HS-27A (cell line): ENCODE measurements at places on chromosomes 2 and 18.

GRCh38 chr2:96396602-96397001, 61.0 kb downstream of the NCAPH start:
- no peak for DNase-seq

DNA sequence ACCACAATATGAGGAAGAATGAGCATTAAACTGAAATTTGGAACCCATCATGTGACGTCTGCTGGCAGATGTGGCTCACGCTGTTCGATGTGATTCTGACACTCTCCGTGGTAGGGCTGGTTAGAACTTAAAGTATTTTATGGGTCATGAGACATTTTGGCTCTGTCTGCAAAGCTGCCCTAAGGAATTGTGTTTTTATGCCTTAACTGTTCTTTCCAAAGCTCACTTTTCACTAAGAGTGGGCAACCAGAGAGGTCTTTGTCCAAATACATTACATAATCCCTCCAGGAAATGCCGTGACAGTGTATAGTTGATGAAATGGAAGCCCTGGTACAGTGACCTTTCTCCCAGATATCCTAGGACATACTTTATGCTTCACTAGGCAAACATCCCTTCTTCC, 119.1 kb downstream of the AQP4 start:
- DNase-seq: no peak

- DNase-seq: no peak
These were observed 5.2 kb downstream of the GATA6 start for GRCh38 chr18:22174341-22175145.

DNA sequence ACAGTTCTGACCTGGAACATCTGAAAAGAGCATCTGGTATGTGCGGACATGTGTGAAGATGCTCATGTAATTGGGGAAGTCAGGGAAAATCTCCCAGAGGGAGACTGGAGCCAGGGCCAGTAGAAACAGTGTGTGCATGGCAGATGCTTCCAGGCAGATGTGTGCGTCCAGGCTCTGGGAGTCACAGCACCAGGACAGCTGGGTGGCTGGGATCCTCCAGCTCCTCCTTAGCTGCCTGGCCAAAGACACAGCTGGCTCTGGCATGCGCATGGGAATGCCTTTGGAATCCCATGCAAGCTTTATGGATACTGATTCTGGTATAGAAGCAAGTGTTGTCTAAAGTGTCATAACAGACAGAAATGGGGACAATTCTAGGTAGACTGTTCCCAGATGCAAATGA, 369.7 kb downstream of the INSIG2 start:
- no peak for DNase-seq

DNA sequence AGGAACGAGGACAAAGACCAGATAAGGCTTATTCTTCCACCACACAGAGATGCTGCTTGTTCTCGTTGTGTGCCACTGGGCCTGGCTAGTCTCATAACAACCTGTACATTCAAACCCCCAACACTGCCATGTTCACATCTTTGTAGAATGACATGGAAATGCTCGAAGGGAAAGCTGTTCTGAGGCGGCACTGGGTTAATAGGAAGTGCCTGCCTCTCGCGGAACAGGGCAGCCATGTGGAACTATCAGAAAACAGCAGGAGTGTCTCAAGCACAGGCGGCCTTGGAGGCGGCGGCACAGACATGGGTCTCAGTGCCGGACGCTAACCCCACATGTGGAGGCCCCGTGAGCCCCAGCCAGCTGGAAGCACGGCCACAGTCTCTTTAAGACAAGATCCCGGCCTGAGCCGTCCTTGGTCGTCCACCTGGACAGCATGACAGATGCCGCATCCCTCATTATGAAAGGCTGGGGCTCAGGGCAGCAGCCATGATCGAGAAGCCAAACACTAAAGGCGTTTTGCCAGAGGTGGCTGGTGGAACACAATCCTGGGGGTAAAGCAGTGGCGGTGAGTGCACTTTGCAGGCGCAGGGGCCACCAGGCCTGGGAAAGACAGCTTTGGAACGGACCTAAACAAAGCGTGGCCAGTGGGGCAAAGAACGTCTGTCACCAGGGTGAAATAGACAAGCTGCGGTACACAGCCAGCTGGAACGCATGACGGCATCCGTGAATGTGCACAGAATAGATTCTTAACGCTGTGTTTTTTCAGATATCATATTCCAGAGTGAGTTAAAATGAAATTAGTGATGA, 161.0 kb downstream of the HDAC4 start:
- no peak for DNase-seq

DNA sequence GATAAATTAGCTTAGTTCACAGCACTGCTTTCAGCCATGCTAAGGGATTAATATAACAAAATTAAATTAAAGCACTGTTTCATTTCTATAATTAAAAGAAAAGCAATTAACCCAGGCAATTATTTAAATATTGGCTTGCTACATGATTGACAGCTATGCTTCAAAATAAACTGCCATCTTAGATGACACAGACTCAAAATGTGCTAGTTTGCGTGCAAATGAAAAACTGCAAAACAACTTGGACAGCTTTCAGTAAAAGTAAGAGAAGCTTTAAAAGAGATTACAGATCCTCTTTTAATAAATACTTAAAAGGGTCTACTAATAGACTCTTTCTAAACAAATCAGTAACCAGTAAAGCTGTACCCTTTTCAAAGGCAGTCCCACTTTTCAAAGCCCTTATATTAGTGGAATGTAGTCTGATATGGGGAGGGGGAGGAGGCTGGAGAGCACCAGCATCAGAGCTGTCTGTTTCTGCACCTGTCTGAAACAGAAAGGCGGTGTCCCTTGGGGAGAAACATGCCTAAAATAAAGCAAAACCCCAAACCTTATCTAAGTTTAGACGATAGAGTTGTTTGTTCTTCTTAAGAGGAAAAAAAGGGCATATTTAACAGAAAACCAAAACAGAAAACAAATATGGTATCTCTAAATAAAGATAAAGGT, 20.8 kb downstream of the EIF2AK3 start:
- DNase-seq: no peak

GRCh38 chr2:70468878-70469277, 84.7 kb downstream of the TGFA start:
- DNase-seq: no peak

DNA sequence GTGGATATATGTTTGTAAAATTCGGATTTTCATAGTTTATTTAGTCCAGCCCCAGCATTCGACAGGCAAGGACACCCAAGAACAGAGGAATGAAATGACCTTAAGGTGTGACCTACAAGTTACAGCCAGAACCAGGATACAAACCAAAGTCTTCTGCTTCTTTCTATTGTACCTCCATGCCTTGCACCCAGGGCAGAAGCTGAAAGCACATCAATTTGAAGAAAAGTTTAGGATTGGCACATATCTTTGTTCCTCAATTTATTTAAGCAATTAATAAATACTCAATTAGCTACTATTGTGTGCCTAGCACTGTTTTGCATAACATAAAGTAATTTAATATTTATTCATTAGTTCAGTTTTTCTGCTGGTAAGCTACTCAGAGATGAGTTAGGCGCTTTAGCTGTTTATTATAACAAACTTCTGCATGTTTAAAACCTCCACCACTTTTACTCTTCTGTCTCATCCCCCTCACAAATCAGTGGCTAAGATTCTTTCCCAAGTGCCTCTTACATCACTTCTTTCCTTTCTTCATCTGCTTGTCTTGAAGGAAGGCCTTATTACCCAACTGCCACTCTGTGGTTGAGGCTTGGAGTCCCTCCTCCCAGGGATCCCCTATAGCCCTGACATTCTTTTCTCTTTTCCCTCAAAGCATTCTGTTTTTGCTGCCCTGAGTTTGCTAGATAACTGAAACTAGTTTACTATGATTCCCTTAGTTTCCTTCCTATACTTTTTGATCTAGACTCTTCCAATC, 37.1 kb upstream of the DARS1 start:
- DNase-seq: no peak

DNA sequence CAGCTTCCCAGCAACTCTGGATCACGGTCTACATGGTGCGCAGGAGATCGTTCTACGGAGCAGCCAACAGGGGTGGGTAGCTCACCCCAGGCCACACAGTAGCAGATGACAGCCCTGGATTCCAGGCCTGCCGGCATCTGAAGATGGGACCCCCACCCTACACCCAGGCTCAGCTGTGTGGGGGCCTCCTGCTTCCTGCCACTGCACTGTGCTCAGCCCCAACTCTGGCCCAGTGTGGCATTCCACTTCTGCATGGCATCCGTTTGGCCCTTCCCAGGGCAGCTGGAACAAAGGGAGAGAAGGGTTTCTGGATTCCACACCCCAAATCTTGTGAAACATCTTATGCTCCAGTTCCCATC, 9.1 kb downstream of the PER2 start:
- no peak for DNase-seq

DNA sequence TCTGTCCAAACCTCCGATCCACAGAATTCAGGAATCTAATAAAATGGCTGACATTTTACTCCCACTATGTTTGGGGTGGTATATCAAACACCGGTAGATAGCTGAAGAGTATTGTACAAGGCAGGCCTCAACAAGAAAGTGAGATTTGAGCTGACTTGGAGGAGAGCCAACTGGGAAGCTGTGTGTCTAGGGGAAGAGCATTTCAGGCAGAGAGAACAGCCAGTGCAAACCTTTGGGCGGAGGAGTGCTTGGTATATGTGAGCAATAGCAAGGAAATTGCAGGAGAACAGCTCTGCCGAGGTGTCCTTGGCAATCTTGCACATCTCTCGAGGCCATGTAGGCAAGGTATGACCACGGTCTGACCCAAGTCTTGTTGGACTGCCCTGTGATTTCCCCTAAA, 1.8 kb upstream of the MERTK start:
- no peak for DNase-seq

DNA sequence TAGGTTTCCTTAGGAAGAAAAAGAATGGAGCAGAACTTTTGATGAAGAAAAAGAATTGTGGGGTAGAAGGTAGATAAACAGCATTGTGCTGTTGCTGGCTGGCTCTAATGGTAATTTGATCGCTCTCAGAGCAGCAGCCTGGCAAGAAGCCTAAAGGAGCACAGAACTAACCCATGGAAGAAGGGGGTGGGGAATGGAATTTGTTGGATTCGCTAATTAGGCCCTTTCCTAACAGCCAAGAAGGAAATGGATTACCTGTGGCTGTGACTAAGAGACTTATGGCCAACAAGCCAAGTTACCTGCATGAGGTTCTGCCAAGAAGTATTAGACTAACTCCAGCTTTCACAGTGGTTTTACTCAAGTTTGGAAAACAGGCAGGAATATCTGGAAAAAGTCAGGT, 210.6 kb downstream of the IKZF2 start:
- no peak for DNase-seq

DNA sequence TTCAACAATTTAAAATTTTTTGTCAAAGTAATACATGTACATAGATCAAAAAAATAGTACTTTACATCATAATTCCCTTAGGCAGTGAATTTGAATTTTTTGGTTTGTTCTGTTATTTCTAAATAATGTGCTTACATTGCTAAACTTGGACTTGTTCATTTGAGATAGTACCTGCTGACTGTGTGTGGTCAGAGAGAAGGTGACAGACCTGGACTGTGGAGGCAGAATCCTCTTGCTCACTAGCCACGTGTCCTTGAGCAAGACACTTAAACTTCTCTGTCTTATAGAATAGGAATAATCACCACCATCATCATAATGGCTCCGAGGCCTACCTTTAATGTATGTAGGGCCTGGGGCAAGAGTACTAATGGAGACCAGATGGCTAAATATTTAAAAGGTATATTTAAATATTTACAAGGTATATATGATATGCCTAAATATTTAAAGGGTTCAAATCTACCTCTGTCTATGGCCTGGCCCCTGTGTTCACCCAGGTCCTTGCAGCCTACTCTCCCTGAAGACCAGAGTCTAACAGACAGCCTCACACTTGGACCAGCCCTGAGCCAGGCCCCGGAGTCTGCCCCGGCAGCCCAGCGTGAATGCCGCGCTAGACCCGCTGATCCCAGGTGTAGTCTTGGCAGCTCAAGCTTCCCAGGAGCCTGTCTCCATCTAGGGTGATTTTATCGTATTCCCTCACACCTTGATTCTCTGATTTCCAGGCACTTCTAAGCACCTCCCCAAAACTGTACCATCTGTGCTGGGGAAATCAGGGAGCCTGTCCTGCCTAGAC, 33.5 kb downstream of the ZNF532 start:
- no peak for DNase-seq

- no peak for DNase-seq
These were observed 381.8 kb downstream of the CPS1 start for GRCh38 chr2:210938228-210938627.

- DNase-seq: no peak
These were observed 557.8 kb upstream of the LRATD1 start for GRCh38 chr2:14074691-14075090.

GRCh38 chr2:160269803-160270570, 69.9 kb upstream of the ITGB6 start:
- DNase-seq: peak; percentile 81

DNA sequence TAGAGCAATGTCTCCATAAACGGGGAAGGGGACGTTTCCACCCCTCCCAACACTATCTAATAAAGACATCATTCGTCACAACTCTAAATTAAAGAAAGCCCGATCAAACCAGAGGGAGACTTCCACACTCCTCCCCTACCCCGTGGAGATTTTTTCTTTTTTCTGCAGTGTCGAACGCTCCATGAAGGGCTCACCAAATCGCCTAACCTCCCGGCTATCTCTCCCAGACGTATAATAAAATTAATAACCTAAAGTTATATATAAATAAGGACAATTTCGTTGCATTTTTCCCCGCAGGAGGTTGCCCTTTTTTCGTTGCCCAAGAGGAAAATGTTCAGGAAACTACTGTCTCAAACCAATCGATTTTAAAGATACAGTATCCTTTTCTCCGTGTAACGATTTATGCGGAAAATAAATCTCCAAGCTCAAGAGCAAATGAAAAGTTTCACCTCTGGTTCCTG, 2.4 kb downstream of the EVX2 start:
- DNase-seq: no peak

DNA sequence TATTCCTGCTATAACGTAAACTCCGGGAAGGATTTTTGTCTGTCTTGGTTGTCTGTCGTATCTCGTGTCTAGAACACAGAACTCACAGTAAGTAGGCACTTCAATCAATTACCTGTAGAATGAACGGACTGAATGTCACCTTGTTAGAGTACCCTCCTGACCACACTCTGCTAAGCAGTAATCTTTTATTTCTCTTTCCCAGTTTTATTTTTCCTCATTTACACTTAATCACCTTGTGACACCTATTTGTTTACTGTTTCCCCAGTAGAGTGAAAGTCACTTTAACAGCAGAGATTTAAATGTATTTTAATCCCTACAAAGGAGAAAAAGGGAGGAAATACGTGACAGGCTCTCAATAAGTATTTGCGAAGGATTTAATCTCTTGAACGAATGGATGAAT, 514 bp upstream of the EPB41L5 start:
- no peak for DNase-seq

DNA sequence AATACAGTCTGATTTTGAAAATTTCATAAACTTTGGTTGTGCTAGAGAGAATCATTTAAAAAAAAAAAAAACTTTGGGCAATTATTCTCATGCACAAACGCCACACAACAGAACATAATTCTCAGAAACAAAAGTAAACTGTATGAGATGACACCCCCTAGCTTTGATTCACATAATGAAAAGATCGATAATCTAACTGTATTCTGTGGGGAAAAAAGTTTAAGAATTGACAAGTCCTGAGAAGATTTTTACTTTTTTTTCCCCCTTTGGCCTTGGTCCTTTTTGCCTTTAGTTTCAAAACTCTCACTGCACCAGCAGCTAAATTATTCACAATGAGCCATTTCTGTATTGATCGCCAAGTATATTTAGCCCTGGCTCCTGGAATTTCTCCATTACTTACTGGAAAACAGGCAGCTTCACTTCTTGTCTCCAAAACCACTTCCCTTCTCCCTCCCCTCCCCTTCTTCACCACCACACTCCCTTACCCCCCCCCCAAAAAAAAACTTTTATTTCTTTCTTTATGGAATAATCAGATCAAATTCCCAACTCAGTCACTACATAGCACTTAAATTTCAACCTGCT, 2.0 kb downstream of the IKZF2 start:
- DNase-seq: no peak
